ENCODE measurements at places on chromosomes 3 and 15. TPM values are rescaled to one million over a fixed set of nuclear protein-coding genes. Genes with fewer than 3 reads are reported as not detected.

RNF168 gene
- 25.7 TPM for total RNA-seq

NTRK3 gene
- 11.0 TPM for total RNA-seq

PLA1A gene
- 1.8 TPM for total RNA-seq

CGNL1 gene
- total RNA-seq, result 42.5 TPM

GOLGA6L10 gene
- 7.0 TPM for total RNA-seq

Data from lung (tissue), 17 donors.